ENCODE measurements at places on chromosomes 1 and 21. TPM values are rescaled to one million over a fixed set of nuclear protein-coding genes. Genes with fewer than 3 reads are reported as not detected.

DNA sequence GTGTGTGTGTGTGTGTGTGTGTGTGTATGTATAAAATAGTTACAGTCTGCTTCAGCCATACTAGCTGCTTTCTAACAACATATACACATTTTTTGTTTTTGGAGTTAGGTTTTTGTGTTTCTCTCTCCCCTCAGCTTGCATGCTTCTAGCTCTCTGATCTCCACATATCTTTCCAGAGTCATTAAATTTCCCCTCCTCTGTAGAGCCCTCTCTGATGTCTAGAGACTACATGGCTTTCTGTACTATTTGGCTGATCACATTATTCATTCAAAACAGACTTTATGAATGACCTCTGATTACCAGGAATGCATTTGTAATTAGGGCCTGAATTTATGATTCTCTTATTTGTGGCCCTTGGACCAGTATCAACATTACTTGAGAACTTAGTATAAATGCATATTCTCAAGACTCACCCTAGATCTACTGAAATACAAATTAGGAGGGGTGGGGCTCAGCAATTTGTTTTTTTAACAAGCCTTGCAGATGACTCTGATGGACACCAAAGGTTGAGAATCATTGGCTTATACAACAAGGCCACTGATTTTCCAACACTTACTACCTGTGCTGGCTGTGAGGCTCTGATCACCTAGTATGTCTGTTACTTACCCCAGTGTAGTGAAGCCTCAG, 104.5 kb downstream of the PTBP2 start:
- no peak for DNase-seq

- no peak for DNase-seq
Observed at GRCh38 chr1:4916610-4917009, 262.2 kb downstream of the AJAP1 start.

The C1orf185 gene
- total RNA-seq = not detected

- DNase-seq = no peak
Observed at GRCh38 chr1:57411262-57411661, 12.6 kb downstream of the DAB1 start.

DNA sequence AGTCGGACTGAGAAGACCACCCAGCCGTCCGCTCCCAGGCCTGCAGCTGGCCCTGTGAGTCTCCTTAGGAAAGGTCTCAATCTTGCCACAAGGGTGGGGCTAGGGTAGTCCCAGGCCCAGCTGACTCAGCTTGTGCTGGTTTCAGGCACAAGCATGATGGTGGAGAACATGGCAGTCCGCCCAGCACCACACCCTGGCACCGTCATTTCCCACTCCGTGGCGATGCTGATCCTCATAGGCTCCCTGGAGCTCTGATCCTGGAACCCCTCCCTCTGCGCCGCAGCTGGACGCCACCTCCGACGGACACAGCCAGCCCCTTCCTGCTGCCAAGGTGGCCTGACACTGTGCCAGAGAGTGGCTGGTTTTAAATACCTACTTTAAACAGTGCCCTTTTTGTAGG, 10.7 kb downstream of the TMEM81 start:
- no peak for DNase-seq

GRCh38 chr1:161282991-161283390, 24.4 kb downstream of the PCP4L1 start:
- no peak for DNase-seq

The MATN1 gene
- total RNA-seq = not detected

GRCh38 chr1:220219136-220219442, 53.2 kb downstream of the RAB3GAP2 start:
- no peak for DNase-seq

DNA sequence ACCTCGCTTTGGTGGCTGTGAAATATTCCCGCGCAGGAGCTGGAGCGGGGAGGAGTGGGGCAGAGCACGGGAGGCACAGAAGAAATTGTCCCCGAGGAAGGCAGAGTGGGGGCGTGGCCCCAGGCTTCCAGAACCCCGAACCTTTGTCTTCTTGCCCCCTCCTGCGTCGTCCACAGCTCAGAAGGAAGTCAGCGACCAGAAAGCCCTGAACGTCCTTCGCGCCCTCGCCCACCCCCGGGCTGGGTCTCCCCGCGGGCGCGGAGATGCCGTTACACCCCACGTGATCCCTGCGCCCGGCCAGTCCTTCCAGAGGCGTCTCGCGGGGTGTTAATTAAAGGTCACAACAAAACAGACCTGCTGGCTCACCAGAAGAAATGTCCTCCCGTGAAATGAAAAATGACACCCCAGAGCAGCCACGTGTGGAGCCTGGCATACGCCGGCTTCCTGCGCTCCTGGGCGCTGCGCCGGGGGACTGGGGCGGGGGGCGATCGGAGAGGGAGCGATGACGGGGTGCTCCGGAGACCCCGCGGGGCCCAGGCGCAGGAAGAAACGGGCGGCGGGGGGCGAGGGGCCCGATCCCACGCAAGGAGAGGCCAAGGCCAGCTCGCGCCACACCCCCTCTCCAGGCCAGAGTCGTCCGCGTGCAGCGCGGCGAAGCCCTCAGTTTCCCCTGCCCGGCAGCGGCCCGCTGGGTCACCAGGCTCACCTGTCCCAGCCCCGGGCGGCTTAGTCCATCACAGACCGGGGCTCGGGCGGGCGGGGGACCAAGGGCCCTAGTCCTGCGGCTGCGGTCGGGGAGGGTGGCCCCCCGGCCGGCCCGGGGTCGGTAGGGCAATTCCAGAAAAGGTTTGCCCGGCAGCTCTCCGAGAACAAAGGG, 995 bp upstream of the KIF26B start:
- DNase-seq = peak; percentile 51

- no peak for DNase-seq
Observed at GRCh38 chr1:194378517-194378916, 1192.1 kb upstream of the B3GALT2 start.

The AMIGO1 gene
- 9.1 TPM for total RNA-seq

GRCh38 chr21:17730782-17731181, 88.4 kb downstream of the C21orf91 start:
- DNase-seq = no peak

The RUNX3 gene
- total RNA-seq = 13.1 TPM

DNA sequence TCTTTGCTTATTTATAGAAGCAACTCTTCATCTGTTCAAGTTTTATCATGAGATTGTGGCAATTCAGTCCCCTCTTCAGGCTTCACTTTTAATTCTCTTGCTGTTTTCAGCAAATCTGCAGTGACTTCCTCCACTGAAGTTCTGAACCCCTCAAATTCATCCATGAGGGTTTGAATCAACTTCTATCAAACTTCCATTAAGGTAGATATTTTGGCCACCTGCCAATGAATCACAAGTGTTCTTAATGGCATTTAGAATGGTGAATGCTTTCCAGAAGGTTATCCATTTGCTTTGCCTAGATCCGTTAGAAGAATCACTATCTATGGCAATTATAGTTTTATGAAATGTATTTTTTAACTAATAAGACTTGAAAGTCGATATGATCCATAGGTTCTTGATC, 946.7 kb upstream of the B3GALT2 start:
- DNase-seq = no peak

The RGS13 gene
- total RNA-seq = 5.0 TPM

The MCM3AP gene
- total RNA-seq = 96.2 TPM

GRCh38 chr1:216923601-216924000, 200.4 kb upstream of the ESRRG start:
- no peak for DNase-seq

DNA sequence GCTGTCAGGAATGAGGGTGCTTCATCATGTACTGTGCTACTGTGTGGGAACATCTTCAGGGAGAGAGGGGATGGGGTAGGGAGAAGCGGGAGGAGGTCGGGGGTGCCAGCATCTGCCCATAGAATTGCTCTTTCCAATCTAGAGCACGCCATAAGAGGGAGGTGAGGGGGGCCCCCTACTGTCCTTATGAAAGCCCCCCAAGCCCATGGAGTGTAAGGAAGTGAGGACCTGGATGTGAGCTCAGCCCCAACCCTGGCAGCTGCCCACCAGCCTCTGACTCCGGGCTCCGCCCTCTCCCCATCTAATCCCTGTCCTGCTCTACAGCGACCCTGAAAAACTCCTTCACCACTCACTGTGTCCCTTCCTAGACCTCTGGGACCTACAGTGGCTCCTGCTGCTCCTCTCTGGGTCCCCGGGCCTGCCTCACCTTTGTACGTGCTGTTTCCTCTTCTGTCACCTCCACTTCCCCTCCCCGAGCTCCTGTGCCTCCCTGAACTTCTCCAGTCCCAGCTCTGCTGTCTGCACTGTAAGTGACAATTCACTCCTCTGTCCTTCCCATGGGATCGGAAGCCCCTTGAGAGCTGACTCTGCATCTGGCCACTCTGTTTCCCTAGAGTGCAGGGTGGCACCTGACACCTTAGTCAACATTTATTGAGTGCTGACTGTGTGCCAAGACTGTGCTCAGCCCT, 269.4 kb downstream of the PTPRU start:
- no peak for DNase-seq

GRCh38 chr1:27884006-27884954, 11.9 kb downstream of the THEMIS2 start:
- DNase-seq = no peak

GRCh38 chr21:44379991-44380865, 26.8 kb downstream of the TRPM2 start:
- no peak for DNase-seq

DNA sequence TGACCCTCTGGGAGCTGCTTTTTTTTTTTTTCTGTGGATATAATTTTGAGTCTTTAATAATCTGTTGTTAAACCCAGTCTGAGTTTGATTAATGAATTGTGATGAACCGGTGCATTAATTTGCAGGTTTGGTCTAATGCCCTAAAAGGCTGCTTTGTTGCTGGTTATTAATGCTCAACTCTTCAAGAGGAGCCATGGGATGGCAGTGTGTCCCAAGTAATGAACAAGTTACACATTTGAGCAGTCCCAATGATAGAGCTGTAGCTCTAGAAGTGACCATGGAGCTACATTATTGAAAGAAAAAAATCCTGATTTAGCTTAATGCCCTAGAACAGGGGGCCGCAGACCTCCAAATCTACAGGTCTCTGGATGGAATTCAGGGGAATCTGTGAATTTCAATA, 53.1 kb downstream of the RWDD3 start:
- no peak for DNase-seq

GRCh38 chr1:151540982-151541377, 871 bp downstream of the TUFT1 start:
- DNase-seq = no peak

The DCDC2B gene
- total RNA-seq = 3.2 TPM

DNA sequence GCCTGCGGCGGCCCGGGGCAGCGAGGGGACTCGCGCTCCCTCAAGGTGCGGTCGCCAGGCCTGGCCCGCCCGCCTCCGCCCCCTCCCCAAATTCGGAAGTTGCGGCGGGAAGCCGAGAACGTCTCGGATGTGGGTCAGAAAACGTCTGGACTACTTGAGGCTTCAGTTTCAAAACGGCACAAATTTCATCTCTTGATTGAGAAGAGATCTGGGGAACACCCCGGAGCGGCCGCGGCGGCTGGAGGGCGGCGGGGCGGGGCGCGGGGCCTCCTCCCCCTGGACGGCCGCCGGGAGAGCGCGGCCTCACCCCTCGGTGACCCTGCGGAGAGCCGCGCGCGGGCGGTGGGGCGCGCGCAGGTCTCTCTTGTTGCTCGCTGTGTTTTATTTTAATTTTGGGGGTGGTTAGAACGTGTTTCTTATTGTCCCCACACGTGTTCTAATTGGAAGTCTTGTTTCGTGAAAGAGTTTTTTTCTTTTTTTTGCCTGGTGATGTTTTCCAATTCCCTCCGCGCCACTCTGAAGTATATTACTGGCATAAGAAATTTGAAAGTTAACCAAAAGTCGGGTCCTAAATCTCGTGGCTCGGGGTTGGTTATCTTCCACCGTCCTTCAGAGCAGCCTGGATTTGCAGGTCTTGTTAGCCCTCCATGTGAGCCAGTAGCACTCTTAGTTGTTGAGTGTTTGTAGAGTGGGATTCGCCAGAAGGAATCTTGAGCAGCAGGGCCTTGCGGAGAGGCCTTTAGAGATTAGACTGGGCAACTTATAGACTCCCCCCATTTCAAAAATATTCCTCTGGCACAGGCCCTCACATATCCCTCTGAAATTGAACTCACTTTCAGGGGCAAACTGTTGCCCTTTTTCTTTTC, 749 bp downstream of the PCBP3 start:
- no peak for DNase-seq

DNA sequence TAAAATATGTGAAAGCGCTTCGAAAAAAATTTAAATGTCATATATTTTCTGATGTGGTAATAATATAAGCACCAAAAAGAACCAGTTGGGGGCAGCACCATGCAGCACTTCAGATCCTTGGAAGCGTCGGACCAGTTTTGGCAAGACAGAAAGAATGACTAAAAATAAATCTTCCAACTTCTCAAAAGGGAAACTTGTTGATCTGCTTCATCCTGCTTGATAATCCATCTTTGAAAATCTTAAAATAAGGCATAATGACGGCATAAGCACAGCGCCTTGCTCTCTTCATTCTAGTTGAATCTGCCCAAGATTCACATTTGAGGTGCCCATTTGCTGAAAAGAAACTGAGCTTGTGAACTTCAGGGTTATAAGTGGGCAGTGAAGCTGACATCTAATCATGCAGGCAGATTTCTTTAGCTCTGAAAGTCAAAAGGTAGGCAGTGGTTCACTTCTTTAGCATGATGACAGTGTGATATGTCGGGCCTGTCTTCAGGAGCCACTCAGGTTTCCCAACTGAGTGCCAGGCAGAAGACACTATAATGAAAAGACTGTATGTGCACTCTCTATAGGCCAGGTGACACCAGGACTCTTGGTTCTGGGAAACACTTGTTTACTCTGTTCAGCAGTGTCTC, 19.8 kb upstream of the MUTYH start:
- no peak for DNase-seq

DNA sequence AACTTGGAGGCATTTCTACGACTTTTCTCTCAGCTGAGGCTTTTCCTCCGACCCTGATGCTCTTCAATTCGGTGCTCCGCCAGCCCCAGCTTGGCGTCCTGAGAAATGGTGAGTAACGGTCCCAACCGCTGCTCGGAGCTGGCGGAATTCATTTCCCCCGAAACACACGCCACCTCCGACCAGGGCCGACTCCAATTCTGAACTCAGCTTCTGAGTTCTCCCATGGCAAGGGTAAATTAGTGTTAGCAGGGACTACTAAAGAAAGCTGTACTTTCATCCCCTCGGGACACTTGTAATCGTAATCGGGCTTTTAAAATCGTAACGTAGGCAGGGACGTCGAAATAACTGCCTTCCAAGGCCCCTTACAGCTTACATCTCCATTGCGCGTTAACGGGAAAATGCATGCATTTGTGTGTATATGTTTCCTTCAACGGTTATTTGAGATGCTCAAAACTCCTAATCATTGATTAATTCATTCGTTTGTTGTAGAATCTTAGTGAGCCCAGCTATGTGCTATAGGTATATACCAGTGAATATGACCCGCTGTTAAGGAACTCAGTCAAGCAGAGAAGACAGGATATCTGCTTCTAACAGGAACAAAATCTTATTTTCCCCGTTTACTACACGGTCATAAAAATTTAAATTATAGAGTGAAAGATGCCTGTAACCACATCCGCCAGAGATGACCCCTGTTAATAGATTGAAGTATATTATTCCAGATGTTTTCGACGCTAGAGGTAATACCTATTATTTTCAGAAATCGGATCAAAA, 472 bp downstream of the DTL start:
- no peak for DNase-seq

The NTMT2 gene
- total RNA-seq = not detected

DNA sequence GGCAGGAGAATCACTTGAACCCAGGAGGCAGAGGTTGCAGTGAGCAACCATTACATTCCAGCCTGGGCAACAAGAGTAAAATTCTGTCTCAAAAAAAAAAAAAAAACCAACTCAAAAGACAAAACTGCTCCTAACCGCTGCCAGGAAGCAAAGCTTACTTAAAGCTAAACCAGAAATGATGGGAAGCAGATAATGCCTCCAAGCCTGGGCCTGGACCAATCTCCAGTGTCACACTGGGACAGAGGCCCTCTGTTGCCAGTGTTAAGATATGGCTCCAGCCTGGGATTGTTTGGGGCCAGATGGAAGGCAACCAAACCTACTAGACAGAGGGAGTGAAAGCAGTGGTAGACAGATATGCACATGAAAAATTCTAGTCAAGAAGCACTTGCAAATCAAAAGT, 36.9 kb downstream of the NSL1 start:
- DNase-seq = no peak
